ENCODE measurements at places on chromosomes 16 and 17. TPM values are rescaled to one million over a fixed set of nuclear protein-coding genes. Genes with fewer than 3 reads are reported as not detected.

The SEZ6 gene
- total RNA-seq: 17.1 TPM

The BHLHA9 gene
- total RNA-seq: not detected

The CD68 gene
- total RNA-seq: 44.6 TPM

The USP43 gene
- total RNA-seq: 1.4 TPM

- H3K4me3 ChIP-seq: peak overlapping the region; percentile 39
- H3K27ac ChIP-seq: peak overlapping the region; percentile 68
- H3K27me3 ChIP-seq: no peaks in the 10 kb centered on the region
- no peak for DNase-seq
- H3K4me1 ChIP-seq: peaks cover 6% of the 10 kb centered on the region
- no peaks in the 10 kb centered on the region for H3K36me3 ChIP-seq
Measured at GRCh38 chr17:55237841-55238178, 26.9 kb upstream of the HLF start.

GRCh38 chr16:19939553-19939952, 54.9 kb upstream of the GPRC5B start:
- H3K36me3 ChIP-seq: no peaks in the 10 kb centered on the region
- H3K27ac ChIP-seq: no peak overlapping the region
- DNase-seq: no peak
- no peaks in the 10 kb centered on the region for H3K27me3 ChIP-seq
- no peak overlapping the region for H3K4me3 ChIP-seq

- H3K27me3 ChIP-seq: peaks cover 21% of the 10 kb centered on the region
- H3K4me1 ChIP-seq: peaks cover 21% of the 10 kb centered on the region
- H3K36me3 ChIP-seq: no peaks in the 10 kb centered on the region
- DNase-seq: no peak
Measured at GRCh38 chr16:86924537-86924936, 346.2 kb downstream of the FOXL1 start.

DNA sequence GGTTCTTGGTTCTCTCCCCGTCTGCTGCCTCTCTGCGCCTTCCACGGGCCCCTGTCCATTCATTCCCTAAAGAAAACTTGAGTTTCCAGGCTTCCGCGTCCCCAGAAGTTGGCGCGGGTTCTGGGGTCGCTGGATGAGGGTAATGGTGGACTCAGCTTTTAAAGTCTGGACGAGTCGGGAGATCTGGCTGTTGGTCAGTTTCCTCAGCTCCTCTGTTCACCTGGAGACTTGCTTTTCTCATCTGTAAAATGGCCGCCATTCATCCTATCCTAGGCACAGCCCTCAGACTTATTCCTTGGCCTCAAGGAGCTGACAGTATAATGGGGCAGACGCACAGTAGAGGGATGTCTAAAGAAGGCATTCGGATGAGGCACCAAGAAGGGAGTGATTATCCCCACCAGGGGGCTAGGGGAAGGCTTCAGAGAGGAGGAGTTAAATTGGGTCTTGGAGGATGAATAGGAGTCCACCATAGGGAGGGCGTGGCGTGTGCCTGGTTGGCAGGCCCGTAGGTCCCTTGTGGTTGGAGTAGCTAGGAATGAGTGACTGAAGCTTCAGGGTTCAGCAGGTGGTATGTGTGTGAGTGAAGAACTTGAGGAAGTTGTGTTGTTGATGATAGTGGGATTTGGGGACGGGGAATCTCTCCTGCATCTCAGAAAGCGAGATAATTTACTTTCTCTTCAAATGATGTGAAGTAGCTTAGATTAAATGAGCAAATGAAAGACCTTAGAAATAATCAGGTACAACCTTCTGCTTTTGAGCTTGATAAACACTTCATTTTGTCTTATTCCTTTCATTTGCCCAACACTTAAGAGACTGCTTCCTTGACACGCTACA, 652 bp downstream of the VPS35L start:
- H3K27me3 ChIP-seq: no peaks in the 10 kb centered on the region
- peaks cover 8% of the 10 kb centered on the region for H3K36me3 ChIP-seq

- no peak overlapping the region for H3K27ac ChIP-seq
- DNase-seq: no peak
- H3K36me3 ChIP-seq: no peaks in the 10 kb centered on the region
- H3K27me3 ChIP-seq: no peaks in the 10 kb centered on the region
- no peaks in the 10 kb centered on the region for H3K4me1 ChIP-seq
Measured at GRCh38 chr17:63042256-63042812, 76.3 kb downstream of the TANC2 start.

DNA sequence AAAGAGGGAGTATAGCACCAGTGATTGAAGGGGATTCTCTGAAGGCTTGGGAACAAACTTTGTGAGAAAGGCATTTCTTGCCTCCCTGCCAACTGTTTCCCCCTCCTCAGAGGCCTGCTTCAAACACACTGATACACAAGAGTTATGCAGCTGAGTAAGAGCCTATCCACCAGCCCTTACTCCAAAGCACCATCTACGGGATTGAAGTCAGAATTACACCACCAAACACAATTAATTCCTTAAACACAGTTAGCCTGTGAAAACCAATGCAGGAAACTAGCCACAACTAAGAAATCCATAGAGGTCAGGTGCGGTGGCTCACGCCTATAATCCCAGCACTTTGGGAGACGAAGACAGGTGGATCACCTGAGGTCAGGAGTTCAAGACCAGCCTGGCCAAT, 138.3 kb downstream of the SHCBP1 start:
- no peaks in the 10 kb centered on the region for H3K27me3 ChIP-seq
- H3K36me3 ChIP-seq: no peaks in the 10 kb centered on the region
- no peak for DNase-seq
- H3K4me3 ChIP-seq: no peak overlapping the region
- H3K4me1 ChIP-seq: no peaks in the 10 kb centered on the region

GRCh38 chr17:923633-924032, 55.9 kb downstream of the NXN start:
- H3K4me1 ChIP-seq: peaks cover 14% of the 10 kb centered on the region
- H3K27me3 ChIP-seq: no peaks in the 10 kb centered on the region
- H3K36me3 ChIP-seq: peaks cover 12% of the 10 kb centered on the region
- no peak overlapping the region for H3K27ac ChIP-seq
- H3K4me3 ChIP-seq: no peak overlapping the region

GRCh38 chr16:72355561-72355960, 183.6 kb upstream of the PMFBP1 start:
- no peak for DNase-seq
- no peak overlapping the region for H3K27ac ChIP-seq
- no peaks in the 10 kb centered on the region for H3K4me1 ChIP-seq
- no peak overlapping the region for H3K4me3 ChIP-seq
- no peaks in the 10 kb centered on the region for H3K36me3 ChIP-seq
- no peaks in the 10 kb centered on the region for H3K27me3 ChIP-seq

GRCh38 chr17:7790150-7790549, 43.9 kb upstream of the KDM6B start:
- H3K36me3 ChIP-seq: peaks cover 9% of the 10 kb centered on the region
- H3K4me3 ChIP-seq: no peak overlapping the region
- no peaks in the 10 kb centered on the region for H3K4me1 ChIP-seq
- H3K27ac ChIP-seq: no peak overlapping the region

All from spinal cord (tissue), 10 donors.